ENCODE measurements at places on chromosomes 3 and 15.

- no peak for DNase-seq
Observed at GRCh38 chr3:134378818-134379217, 4.6 kb upstream of the AMOTL2 start.

DNA sequence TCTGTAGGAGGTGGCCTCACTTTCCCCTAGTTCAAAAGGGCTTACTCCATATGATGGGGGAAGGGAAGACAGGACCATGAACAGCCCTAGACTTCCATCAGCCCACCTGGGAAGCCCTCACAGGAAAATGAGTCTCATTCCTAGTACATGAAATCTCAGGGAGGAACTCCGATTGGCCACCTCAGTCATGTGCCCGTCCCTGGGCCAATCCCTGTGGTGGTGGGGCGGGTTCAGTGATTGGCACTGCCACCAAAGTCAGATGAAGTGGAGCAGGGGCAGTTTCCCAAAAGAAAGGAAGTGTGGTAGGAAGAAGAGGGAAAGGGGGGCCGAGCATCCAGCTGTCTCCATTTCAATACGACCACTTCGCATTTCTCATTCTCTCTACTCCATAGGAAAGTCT lies 25.9 kb upstream of the GP9 start:
- no peak for DNase-seq

GRCh38 chr3:43255662-43256061 lies 30.7 kb upstream of the SNRK start:
- DNase-seq, result no peak

GRCh38 chr3:151439652-151440125 lies 21.2 kb downstream of the IGSF10 start:
- peak; percentile 13 for DNase-seq

DNA sequence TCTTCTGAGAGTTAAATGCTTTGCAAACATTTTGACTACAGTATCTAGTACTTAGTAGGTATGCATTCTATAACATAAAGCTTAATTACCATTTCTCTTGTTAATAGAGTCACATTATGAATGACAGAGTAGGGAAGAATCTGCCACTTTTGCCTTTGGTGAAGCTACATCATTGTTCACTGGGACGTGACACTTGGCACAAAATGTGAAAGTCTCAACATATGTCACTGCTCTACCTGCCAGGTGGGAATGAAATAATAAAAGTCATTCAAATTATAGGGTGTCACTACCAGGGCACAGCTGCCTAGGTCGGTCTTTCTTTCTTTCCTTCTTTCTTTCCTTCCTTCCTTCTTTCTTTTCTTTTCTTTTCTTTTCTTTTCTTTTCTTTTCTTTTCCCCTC lies 17.6 kb downstream of the GPR87 start:
- no peak for DNase-seq

- no peak for DNase-seq
Observed at GRCh38 chr3:112365035-112365434, 32.1 kb downstream of the CD200 start.

GRCh38 chr3:150049317-150049716 lies 78.6 kb upstream of the PFN2 start:
- no peak for DNase-seq

DNA sequence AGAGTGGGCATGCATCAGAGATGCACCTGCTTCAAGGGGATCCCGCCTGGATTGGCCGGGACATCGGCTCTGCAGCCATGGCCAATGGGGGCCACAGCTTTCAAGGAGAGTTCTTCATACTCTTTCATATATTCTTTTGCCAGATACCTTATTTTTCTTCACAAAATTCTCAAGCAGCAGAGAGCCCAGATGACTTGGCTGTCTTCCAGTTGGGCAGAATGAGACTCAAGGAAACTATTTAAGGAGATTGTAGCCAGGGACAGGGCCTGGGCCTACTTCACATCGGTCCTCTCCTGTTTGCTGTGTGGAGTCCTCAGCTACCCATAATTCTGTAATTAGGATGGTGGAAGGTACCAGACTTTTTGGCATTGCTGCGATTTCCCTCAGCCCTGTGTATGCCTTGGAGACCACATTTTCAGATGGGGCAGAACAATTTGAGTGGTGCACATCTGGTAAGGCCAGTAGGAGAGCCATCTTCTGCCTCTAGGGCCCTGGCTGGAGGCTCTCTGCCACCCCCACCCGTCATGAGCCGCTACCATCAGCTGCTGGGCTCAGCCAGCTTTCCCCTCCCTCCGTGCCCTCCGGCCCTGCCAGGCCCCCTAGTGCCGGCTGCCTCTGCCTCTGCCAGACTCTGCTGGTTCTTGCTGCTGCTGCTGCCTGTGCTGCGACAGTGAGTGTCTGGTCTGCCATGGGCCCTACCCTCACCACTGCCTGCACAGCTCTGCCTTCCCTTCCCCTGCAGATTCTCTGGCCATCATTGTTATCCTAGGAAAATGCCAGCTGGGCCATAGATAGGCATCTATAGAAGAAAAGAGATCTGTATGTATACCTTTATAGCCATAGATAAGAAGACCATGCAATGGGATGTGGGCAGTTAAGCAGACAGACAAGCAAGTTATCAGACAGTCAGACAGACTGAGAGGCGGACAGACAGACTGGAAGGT lies 6.7 kb downstream of the PLIN1 start:
- DNase-seq, result no peak

DNA sequence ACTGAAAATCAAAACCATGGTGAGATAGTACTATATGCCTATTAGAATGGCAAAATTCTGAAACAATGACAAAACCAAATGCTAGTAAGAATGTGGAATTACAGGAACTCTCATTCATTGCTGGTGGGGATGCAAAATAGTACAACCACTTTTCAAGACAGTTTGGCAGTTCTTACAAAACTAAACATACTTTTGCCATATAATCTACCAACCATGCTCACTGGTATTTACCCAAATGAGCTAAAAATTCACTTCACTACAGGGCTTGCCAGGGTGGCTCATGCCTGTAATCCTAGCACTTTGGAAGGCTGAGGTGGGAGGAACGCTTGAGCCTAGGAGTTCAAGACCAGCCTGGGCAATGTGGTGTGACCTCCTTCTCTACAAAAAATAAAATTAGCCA lies 40.0 kb downstream of the MYO9A start:
- no peak for DNase-seq

GRCh38 chr3:113659101-113659541 lies 37.3 kb downstream of the USF3 start:
- no peak for DNase-seq

DNA sequence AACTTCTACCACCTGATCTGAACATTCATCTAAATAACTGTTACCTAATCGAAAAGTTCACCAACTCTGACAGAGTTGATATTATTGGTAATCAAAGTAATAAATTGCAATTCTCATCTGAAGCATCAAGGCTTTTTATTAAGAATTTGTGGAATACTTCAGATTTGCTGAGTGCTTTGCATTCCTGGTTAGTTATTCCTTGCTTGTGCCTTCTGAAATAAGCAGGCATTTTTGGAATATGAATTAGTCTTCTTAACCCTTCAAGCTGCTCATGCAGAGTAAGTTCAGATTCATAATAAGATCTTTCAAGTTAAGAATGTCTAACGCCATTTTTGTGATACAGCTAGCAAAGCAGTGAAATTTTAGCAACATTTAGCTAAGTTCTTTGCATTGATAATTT lies 188.5 kb downstream of the ALCAM start:
- DNase-seq, result no peak

DNA sequence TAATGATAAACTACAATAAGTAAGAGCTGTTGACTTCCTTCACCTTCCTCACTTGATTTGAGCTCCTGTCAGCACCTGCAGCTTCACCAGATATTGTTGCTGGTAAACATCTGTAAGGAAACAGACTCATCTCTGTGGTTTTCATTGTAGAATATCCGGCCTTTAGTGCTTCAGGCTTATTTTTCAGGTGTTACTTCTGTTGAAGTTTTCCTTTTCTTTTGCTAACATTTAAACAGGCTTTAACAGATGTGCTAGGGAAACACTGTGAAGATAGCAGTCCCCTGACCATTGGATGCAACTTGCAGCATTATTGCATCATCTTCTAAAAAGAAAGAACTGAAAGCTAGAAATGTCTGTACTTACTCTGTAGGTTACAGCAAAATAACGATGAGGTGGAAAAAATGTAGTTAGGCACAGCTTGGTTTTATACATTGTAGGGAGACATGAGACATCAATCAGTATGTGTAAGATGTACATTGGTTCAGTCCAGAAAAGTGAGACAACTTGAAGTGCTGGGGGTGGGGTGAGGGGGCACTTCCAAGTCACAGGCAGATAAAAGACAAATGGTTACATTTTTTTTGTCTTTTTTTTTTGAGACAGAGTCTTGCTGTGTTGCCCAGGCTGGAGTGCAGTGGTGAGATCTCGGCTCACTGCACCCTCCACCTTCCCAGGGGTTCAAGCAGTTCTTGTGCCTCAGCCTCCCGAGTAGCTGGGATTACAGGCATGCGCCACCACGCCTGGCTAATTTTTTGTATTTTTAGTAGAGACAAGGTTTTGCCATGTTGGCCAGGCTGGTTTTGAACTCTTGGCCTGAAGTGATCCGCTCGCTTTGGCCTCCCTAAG lies 10.2 kb downstream of the EDEM1 start:
- peak; percentile 30 for DNase-seq

GRCh38 chr3:181901626-181902025 lies 189.9 kb downstream of the SOX2 start:
- no peak for DNase-seq

DNA sequence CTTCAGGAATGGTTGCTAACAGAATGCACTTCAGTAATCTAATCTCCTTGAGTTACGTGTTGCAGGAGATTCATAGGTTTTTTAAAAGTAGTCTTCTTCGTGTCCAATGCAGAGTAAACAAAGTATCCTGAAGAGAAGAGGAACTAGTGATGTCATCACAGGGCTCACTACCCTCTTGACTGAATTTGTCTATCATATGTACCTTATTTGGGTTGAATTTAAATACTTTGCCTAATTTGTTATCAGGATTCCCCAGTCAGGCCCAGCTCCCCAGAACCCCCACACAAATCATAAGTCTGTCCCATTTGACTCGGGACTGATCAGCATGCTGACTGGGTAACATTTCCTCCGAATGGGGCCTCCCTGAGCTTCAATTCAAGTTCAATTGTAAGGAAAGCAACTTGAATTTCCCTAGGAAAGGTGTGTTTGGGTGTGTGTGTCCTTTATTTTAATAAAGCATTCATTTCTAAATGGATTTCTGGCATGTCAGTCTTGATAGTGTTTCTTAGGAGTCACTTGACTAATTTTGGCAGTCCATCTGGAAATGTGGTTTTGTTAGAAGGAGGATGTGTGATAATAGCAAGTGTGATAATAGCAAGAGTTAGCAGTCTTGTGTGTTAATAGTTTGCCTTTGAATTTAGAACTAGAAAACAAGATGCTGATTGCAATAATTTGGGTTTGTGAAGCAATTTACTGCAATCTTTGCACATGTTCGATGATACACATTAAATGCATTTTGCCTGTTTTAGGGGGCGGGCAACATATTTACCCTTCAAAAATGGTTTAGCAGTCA lies 21.9 kb downstream of the OXNAD1 start:
- DNase-seq, result no peak

DNA sequence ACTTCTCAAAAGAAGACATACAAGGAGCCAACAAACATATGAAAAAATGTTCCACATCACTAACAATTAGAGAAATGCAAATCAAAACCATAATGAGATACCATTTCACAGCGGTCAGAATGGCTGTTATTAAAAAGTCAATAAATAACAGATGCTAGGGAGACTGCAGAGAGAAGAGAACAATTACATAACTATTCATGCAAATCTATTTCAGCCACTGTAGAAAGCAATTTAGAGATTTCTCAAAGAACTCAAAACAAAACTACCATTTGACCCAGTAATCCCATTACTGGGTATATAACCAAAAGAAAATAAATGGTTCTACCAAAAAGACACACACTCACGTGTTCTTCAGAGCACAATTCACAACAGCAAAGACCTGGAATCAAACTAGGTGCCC lies 116.3 kb downstream of the VPS13C start:
- no peak for DNase-seq

DNA sequence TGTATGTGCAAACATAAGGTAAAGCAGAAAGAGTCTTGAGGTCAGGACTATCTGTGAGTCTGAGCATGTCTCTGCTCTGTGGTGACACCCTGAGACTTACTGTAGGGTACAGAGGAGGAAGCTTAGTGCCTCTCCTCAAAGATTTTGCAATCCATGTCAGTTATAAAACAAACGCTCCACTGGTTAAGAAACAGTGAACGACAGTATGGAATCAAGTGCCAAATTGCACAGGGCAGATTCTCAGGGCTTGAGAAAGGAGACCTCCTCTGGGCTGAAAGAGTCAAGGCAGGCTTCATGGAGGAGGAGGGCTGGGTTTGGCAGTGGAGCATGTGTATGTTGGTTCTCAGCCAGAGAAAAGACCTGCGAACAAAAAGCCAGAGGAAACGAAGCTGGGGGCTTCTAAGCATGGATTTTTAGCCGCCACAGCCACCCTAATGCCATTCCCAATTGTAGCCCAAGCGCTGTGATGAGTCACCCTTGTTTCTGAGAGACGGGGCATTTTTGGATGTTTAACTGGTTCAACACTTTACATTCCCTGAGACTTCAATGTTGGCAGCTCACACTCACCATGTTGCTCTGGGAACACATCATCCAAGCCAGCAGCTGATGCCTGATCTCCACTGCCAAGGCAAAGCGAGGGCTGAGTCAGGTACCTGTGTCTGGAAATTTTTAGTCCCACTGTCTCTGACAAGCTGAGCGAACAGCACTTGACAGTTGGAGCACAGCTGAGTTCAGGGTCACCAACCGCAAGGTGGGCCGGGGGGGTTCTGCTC lies 3.4 kb upstream of the DGKG start:
- DNase-seq, result no peak

DNA sequence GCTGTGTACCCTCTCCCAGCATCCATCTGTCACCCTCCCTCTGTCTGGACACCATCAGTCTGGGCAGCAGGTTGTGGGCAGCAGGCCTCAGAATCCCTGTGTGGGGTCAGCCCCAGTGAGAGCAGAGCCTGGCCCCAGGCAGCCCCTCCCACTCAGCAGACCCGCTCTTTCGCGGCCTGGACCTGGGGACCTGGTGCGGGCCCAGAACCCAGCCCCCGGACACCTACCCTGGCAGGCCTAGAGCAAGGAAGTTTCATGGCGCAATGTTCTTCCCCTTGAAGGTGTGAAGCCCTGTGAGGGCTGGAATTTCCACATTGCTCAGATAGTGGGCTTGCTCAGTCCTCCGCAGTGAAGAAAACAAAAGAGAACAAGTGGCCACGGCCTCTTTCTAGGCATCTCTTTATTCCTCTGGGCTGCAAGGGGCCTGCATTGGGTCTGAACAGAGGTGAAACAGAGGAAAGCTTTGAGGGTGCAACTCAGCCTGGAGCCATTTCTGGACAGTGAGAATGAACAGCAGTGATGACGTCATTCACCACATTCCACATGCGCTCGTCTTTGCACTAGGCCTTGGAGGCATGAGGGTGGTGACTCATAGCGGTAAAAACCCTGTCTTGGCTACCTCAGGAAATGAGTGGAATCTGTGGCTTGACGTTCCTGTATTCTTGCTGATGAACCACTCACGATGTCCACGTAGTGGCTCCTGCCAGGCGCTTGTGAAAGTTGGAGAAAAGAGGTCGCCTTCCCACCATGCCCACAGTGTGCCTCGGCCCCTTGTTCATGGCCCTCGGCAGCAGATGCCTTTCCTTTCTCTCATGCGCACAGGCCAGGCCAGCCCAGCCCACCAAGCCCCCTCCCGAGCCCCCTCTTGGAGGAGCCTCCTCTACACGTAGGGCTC lies 66.1 kb downstream of the SLC30A4 start:
- peak; percentile 97 for DNase-seq

- no peak for DNase-seq
Observed at GRCh38 chr15:48954538-48954937, 9.2 kb downstream of the SHC4 start.
